ENCODE measurements at places on chromosomes 16 and 17. TPM values are rescaled to one million over a fixed set of nuclear protein-coding genes. Genes with fewer than 3 reads are reported as not detected.

LDHD gene
- 0.83 TPM for polyA plus RNA-seq

RDM1 gene
- polyA plus RNA-seq = 3.6 TPM

FOXJ1 gene
- polyA plus RNA-seq = 0.21 TPM

CLEC3A gene
- not detected for polyA plus RNA-seq

DNA sequence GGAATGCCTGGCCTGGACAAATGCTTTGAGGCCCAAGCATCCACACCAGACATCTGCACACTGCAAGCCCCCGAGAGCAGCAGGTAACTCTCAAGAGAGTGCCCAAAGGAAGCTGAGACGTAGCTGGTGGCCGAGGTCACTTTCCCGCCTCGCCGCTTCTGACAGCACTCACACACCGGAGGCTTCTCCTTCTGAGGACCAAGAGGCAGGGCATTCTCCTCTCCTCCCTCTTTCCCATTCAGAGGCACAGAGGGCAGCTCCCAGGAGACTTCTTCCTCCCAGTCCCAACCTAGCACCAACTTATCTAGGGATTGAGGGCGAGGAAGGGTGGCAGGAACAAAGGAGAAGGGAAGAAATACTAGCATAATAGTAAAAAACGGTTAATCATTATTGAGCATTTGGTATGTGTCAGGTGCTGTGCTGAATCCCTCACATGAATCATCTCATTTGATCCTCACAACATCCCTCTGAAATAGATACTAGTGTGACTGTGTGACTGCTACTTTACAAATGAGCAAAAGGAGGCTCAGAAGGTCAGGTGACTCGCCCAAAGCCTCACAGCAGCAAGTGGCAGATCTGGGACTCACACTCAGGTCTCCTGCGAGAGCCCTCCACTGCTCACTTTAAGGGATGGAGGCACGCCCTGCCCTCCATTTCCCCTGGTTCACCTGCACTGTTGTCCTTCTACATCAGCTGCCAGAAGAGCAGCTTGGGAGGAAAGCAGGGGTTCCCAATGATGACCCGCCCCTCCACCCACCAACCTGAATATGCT is 41.8 kb downstream of the MYO18A start:
- no peak for DNase-seq

- DNase-seq = no peak
Observed at GRCh38 chr16:85462714-85463611, 150.2 kb upstream of the GSE1 start.

GRCh38 chr16:9125658-9126505 is 34.4 kb downstream of the HAPSTR1 start:
- no peak for DNase-seq

DNA sequence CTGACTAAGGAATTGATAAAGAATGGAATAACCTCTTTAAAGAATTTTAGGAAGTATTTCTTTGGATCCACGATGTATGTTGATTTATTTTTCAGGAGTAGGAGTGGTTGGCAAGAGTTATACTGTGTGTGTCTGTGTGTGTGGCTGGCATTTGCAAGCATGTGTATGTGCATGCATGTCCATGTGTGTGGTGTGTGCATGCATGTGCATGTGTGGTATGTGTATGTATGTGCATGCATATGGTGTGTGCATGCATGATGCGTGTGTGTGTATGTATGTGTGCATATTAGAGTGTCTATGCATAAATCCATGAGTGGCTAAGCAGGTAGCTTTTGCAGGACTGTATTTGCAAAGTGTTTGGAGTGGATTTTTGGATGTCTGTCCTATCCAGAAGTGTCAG is 120.8 kb downstream of the HS3ST2 start:
- no peak for DNase-seq

GRCh38 chr16:52727441-52727840 is 180.5 kb upstream of the TOX3 start:
- DNase-seq = no peak

DNA sequence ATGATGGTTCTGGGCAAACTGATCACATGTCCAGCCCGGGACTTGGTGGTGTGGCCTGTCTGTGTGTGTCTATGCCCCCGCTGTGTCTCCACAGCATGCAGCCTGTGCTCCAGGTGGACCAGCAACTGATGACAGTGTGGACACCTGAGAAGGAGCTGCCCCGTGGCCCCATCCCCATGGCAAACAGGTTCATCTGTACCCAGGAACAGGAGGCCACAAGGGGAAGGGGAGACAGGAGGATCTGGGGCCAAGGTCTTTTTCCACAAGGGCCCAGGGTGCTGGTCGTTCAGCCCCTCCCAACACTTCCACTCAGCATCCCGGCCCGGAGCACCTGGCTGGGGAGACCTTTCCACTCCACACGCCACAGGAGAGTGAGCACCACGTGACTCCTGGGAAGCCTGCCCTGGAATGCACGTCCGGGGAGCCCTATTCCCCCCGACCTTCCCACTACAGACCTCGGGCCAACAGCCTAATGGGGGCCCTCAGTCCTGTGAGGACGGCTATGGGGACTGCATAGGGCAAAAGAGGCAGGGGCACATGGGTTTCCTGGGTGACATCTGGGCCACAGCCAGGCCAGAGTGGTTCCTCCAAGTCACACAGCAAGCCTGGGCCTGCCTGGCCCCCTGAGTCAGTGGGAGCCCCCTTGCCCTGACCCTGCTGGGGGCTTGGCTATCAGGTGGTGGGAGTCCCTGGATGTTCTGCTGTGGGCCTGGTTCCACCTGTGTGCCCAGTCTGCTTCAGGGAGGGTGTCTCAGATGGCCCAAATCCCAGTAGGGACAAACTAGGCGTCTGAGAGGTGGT is 20.8 kb upstream of the NXPH3 start:
- no peak for DNase-seq

DNA sequence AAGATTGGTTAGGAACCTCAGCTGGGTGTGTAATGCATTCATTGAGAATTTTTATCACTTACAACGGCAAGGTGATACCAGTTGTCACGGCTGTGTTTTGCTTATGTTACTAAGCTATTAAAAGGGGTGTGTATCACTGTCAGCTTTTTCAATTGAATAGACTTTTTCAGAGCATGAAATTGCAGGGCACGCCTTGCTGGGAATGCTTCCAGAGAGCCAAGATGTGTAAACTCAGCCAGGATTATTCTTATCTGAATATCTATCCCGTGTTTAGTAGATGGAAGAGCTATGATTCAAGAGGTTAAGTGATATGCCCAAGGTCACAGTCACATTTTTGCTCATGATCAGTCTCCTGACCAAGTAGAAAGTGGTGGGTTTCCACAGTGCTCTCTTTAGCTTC is 6.6 kb upstream of the TEKT3 start:
- DNase-seq = no peak

- DNase-seq = peak; percentile 22
Observed at GRCh38 chr17:73690676-73691075, 46.4 kb upstream of the SDK2 start.

- no peak for DNase-seq
Observed at GRCh38 chr16:12703935-12704334, 99.8 kb downstream of the CPPED1 start.

DNA sequence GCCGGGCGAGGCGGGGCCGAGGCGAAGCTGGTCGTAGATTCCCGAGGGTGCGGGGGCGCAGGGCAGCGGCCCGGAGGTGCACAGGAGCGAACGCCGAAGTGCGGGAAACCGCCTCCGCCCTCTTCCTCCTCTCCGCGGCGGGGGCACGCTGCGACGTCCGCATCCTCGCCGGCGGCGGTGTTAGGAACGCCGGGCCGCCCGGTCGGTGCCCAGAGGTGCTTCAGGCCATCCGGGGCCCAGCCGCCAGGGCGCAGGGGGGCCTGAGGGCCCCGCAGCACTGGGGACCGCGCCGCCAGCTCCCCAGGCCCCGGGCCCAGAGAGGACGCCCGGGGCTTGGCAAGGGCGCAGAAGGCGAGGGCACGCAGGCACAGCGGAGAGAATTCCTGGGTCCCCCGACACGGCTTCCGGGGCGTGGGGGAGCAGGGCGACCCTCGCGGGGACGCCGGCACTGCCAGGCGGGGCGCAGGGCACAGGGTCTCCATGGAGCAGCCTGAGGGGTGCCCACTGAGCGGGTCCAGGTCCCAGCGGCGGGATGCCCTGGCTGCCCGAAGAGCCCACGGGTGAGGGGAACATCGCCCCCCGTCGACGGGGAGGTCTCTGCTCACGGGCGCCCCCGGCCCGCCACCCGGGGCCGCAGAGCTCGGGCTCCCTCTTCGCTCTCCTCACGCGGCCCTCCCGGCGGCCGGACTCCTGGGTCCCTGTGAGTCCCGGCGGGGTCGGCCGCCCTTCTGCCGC is 576 bp downstream of the EPOP start:
- DNase-seq = peak; percentile 51

DNA sequence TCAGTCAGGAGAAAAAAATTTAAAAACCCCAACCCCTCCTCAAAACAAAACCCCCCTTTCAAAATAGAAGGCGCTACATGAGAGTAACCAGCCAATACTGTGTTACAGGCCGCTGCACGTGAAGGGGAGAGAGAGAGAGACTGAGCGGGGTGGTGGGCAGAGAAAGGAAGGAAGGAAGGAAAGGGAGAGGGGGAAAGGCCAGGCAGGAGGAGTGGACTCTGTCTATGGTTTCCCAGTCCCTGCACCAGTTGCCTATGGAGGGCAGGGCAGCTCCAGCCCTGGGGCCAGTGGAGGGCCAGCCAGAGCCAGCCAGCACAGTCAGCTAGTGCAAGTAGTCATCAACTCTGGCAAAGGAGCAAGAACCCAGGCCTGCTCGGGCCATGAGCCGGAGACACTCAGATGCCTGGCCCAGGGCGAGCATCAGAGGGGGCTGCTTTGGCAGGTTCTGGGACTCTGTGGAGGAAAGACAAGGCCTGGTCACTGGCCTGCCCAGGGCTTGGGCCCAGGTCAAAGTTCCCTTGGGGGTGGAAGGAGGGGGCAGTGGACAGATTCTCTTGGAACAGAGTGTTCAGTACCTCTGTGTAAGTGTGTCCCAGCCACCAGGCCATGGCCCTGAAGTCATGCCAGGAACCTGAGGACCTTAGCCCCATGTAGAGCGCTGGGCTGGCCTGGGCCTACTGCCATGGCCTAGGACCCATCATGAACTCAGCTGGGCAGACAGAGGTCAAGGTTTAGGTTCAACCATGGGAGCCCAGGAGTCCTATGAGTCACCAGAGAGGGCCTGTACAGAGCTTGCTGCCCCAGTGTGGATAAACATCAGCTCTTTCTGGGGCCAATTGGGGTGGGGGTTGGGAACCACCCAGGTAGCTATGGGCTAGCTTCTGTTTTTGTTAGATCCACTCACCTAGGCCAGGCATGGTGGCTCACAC is 7.3 kb upstream of the GFOD2 start:
- no peak for DNase-seq

GRCh38 chr16:322476-323143 is 29.9 kb downstream of the AXIN1 start:
- no peak for DNase-seq

- no peak for DNase-seq
Observed at GRCh38 chr17:70071127-70071526, 3.9 kb upstream of the KCNJ16 start.
